ENCODE measurements at places on chromosomes 2 and 18. TPM values are rescaled to one million over a fixed set of nuclear protein-coding genes. Genes with fewer than 3 reads are reported as not detected.

- H3K36me3 ChIP-seq = no peaks in the 10 kb centered on the region
- H3K4me3 ChIP-seq = no peak overlapping the region
- no peaks in the 10 kb centered on the region for H3K27me3 ChIP-seq
Measured at GRCh38 chr2:2704428-2705090, 373.5 kb upstream of the MYT1L start.

DNA sequence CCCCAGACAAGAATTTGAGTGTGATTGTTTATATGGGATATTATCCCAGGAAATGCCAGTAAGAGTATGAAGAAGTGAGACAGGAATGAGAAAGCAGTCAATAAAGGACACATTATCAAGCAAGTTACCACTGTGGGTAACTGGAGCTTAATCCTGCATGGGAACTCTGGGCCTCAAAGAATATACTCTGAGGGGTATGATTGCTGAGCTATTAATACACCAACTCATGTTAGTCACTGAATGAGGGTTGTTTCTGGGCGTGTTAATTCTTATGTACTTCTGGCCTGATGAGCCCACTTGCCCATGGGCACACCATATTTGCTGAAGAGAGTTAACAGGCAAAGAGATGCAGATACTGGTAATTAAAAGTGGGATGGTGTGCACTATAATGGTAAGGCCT is 26.6 kb upstream of the PAIP2B start:
- H3K27ac ChIP-seq = no peak overlapping the region
- H3K27me3 ChIP-seq = no peaks in the 10 kb centered on the region
- H3K4me1 ChIP-seq = no peaks in the 10 kb centered on the region
- H3K4me3 ChIP-seq = no peak overlapping the region
- H3K36me3 ChIP-seq = no peaks in the 10 kb centered on the region

DNA sequence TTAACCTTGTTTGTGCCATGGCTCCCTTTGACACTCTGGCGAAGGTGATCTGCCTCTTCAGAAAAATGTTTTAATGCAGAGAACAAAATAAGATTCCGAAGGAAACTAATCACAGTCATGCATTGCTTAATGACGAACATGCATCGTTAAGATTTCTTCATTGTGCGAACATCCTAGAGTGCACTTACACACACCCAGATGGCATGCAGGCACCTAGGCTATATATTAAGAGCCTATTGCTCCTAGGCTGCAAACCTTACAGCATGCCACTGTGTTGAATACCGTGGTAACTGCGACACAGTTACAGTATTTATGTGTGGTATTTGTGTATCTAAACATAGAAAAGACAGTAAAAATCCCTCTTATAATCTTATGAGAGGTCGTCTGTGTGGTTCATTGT is 8.3 kb downstream of the ASAP2 start:
- DNase-seq = no peak
- H3K4me1 ChIP-seq = peaks cover 27% of the 10 kb centered on the region
- no peak overlapping the region for H3K4me3 ChIP-seq
- no peak overlapping the region for H3K27ac ChIP-seq

- H3K27me3 ChIP-seq = no peaks in the 10 kb centered on the region
- H3K4me1 ChIP-seq = no peaks in the 10 kb centered on the region
- H3K27ac ChIP-seq = no peak overlapping the region
- DNase-seq = no peak
- H3K4me3 ChIP-seq = no peak overlapping the region
- no peaks in the 10 kb centered on the region for H3K36me3 ChIP-seq
Measured at GRCh38 chr2:227826563-227826962, 12.9 kb downstream of the CCL20 start.

- peak overlapping the region; percentile 71 for H3K27ac ChIP-seq
- no peak for DNase-seq
- no peaks in the 10 kb centered on the region for H3K4me1 ChIP-seq
- H3K4me3 ChIP-seq = no peak overlapping the region
- no peaks in the 10 kb centered on the region for H3K27me3 ChIP-seq
Measured at GRCh38 chr2:177332026-177332991, 60.3 kb upstream of the AGPS start.

GRCh38 chr18:63113899-63114565 is 205.5 kb downstream of the BCL2 start:
- H3K27me3 ChIP-seq = no peaks in the 10 kb centered on the region
- H3K4me1 ChIP-seq = no peaks in the 10 kb centered on the region
- DNase-seq = no peak
- no peak overlapping the region for H3K4me3 ChIP-seq
- H3K36me3 ChIP-seq = no peaks in the 10 kb centered on the region

GRCh38 chr2:3154700-3155099 is 222.9 kb downstream of the EIPR1 start:
- no peak for DNase-seq
- H3K27me3 ChIP-seq = no peaks in the 10 kb centered on the region
- H3K36me3 ChIP-seq = no peaks in the 10 kb centered on the region
- no peak overlapping the region for H3K4me3 ChIP-seq
- H3K4me1 ChIP-seq = no peaks in the 10 kb centered on the region
- H3K27ac ChIP-seq = no peak overlapping the region

GRCh38 chr2:186691900-186692299 is 2.0 kb upstream of the FAM171B start:
- no peaks in the 10 kb centered on the region for H3K36me3 ChIP-seq
- no peaks in the 10 kb centered on the region for H3K4me1 ChIP-seq
- no peak for DNase-seq
- H3K27ac ChIP-seq = no peak overlapping the region
- no peaks in the 10 kb centered on the region for H3K27me3 ChIP-seq

DNA sequence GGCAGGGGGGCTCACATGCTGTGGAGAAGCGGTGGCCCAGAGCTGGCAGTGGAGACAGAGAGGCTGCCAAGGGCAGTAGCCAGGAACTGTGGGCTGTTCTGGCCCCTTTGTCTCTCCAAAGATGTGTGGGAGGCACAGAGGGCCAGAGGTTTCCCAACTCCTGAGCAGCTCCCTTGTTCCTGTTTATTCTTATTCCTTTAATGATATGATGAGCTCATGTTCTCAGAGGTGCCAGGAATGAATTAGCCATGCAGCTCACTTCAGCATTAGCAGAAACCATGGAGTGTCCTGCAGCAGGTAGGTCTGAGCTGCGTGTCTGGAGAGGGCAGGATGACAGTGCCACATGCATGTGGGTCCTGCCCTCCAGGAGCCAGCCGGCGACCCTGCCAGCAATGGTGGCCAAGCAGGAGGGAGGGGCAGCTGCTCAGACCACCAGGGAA is 77.9 kb upstream of the FZD7 start:
- no peaks in the 10 kb centered on the region for H3K36me3 ChIP-seq
- no peak overlapping the region for H3K4me3 ChIP-seq
- H3K27ac ChIP-seq = no peak overlapping the region
- DNase-seq = peak; percentile 38
- no peaks in the 10 kb centered on the region for H3K27me3 ChIP-seq

DNA sequence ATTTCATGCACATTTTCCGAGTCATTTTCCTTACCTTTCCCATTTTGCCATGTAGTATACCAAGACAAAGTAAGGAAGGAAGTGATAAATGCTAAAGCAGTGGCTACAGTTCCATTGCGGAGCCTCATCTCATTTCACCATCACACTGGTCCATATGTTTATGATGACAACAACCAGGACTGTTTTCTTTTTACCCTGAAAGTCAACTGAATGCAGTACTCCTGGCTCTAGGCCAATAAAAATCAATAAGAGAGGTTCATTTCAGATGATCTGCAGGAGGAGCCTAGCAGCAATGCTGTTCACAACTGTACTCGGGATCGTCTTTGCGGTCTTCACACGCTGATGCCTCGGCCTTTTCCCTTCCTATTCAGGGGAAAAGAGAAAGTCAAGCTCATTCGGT is 4.7 kb downstream of the MGAT4A start:
- no peaks in the 10 kb centered on the region for H3K27me3 ChIP-seq
- no peaks in the 10 kb centered on the region for H3K36me3 ChIP-seq
- H3K4me3 ChIP-seq = peak overlapping the region; percentile 7
- DNase-seq = no peak
- H3K4me1 ChIP-seq = peaks cover 39% of the 10 kb centered on the region
- no peak overlapping the region for H3K27ac ChIP-seq

GRCh38 chr2:103161456-103162289 is 399.8 kb downstream of the TMEM182 start:
- H3K36me3 ChIP-seq = no peaks in the 10 kb centered on the region
- H3K27ac ChIP-seq = no peak overlapping the region
- no peaks in the 10 kb centered on the region for H3K4me1 ChIP-seq
- H3K27me3 ChIP-seq = no peaks in the 10 kb centered on the region
- no peak for DNase-seq

DNA sequence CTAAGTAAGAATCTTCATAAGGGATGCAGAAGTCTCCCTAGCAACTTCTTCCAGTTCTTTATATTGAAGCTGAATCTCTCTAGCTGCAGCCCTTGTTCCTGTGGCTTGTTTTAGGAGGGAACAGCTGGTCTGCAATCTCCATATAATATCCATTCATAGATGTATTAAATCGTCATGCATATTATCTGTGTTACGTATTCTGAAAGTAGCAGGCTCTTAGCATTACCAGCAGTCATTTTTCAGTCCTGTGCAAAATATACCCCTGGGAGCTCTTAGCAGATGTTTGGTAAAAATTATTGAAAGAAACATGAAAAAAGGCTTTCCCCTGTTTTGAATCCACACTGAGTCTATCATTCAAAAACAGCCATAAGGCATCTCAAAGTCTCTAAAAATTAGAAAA is 385.3 kb downstream of the IRS1 start:
- H3K27ac ChIP-seq = no peak overlapping the region
- no peaks in the 10 kb centered on the region for H3K4me1 ChIP-seq
- no peak for DNase-seq
- H3K4me3 ChIP-seq = no peak overlapping the region

- no peak for DNase-seq
- H3K4me3 ChIP-seq = no peak overlapping the region
- no peak overlapping the region for H3K27ac ChIP-seq
- H3K27me3 ChIP-seq = no peaks in the 10 kb centered on the region
- H3K36me3 ChIP-seq = no peaks in the 10 kb centered on the region
Measured at GRCh38 chr2:217610401-217610814, 392.4 kb downstream of the TNS1 start.

GRCh38 chr2:127627740-127628571 is 18.0 kb upstream of the GPR17 start:
- H3K4me1 ChIP-seq = no peaks in the 10 kb centered on the region
- DNase-seq = no peak
- no peaks in the 10 kb centered on the region for H3K36me3 ChIP-seq
- no peak overlapping the region for H3K27ac ChIP-seq
- no peak overlapping the region for H3K4me3 ChIP-seq

- DNase-seq = no peak
- no peaks in the 10 kb centered on the region for H3K27me3 ChIP-seq
- H3K4me1 ChIP-seq = no peaks in the 10 kb centered on the region
- H3K4me3 ChIP-seq = no peak overlapping the region
- H3K27ac ChIP-seq = no peak overlapping the region
- H3K36me3 ChIP-seq = no peaks in the 10 kb centered on the region
Measured at GRCh38 chr2:156116113-156116512, 216.4 kb downstream of the NR4A2 start.

GRCh38 chr2:187689372-187689771 is 135.1 kb upstream of the TFPI start:
- H3K36me3 ChIP-seq = no peaks in the 10 kb centered on the region
- H3K27ac ChIP-seq = no peak overlapping the region
- DNase-seq = no peak
- H3K4me1 ChIP-seq = no peaks in the 10 kb centered on the region
- H3K4me3 ChIP-seq = no peak overlapping the region

DNA sequence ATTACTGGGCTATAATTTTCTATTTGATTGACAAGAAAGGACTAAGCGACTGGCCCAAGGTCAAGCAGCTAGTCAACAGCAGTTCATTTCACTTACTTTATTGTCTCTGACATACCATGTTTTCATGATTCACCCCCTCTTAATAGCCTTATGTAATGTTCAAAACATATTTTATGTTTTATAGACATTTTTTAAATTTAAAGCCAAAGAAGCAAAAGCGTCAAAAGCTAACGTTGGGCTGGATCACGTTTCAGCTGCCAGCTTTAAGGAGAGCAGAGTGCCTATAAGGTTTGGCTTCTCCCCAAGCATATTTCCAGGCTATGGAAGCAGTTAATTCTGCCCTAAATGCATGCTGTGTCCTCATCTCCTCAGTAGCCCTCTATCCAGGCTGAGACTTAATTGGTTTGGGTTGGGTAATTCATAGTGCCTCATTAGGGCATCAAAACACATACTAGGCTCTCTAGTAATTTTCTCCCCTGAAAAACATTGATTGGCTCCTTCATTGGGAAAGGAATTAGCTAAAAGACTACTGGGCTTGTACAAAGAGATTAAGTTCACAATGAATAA is 94.8 kb upstream of the CREB1 start:
- DNase-seq = no peak
- H3K36me3 ChIP-seq = no peaks in the 10 kb centered on the region
- no peaks in the 10 kb centered on the region for H3K27me3 ChIP-seq

DNA sequence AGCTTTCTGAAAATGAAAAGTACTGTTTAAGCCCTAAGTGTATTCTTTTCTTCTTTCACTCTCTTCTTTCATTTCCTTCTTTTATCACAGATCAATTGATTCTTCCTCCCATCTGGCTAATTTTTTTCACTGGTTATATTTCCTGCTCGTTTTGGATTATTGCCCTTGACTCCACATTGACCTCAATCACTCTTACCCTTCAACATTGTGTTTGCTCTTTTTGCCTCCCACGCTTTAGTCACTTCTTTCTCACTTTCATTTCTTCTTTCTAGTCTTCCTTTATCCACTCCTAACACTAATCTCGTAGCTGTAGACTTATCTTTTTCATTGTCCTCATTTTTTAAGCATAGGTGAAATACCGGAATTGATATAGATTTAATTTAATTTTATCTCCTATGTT is 320.3 kb upstream of the VRK2 start:
- no peaks in the 10 kb centered on the region for H3K36me3 ChIP-seq
- no peak overlapping the region for H3K27ac ChIP-seq
- H3K27me3 ChIP-seq = no peaks in the 10 kb centered on the region
- peaks cover under 1% of the 10 kb centered on the region for H3K4me1 ChIP-seq
- DNase-seq = no peak

GRCh38 chr2:236169151-236169721 is 1.1 kb upstream of the GBX2 start:
- peaks cover 31% of the 10 kb centered on the region for H3K4me1 ChIP-seq
- H3K27me3 ChIP-seq = peaks cover 94% of the 10 kb centered on the region
- no peak for DNase-seq
- H3K27ac ChIP-seq = no peak overlapping the region
- no peak overlapping the region for H3K4me3 ChIP-seq

- no peak overlapping the region for H3K27ac ChIP-seq
- no peak for DNase-seq
- no peak overlapping the region for H3K4me3 ChIP-seq
- no peaks in the 10 kb centered on the region for H3K36me3 ChIP-seq
- H3K27me3 ChIP-seq = no peaks in the 10 kb centered on the region
Measured at GRCh38 chr18:66109981-66110380, 359.2 kb downstream of the CDH7 start.

GRCh38 chr2:69805887-69806286 is 23.6 kb upstream of the GMCL1 start:
- no peak for DNase-seq
- no peaks in the 10 kb centered on the region for H3K4me1 ChIP-seq
- H3K27ac ChIP-seq = no peak overlapping the region
- no peak overlapping the region for H3K4me3 ChIP-seq
- H3K36me3 ChIP-seq = peaks cover 12% of the 10 kb centered on the region
- H3K27me3 ChIP-seq = no peaks in the 10 kb centered on the region

- peak; percentile 97 for DNase-seq
- peaks cover 29% of the 10 kb centered on the region for H3K4me1 ChIP-seq
- H3K36me3 ChIP-seq = no peaks in the 10 kb centered on the region
- H3K27me3 ChIP-seq = no peaks in the 10 kb centered on the region
- H3K27ac ChIP-seq = peak overlapping the region; percentile 94
Measured at GRCh38 chr18:11980494-11981191, 664 bp upstream of the IMPA2 start.

GRCh38 chr2:79294994-79295393 is 135.4 kb upstream of the REG3A start:
- H3K4me1 ChIP-seq = no peaks in the 10 kb centered on the region
- H3K4me3 ChIP-seq = no peak overlapping the region
- no peaks in the 10 kb centered on the region for H3K36me3 ChIP-seq
- H3K27ac ChIP-seq = no peak overlapping the region
- DNase-seq = no peak

Gene PTRHD1
- 13.7 TPM for total RNA-seq

Gene EVX2
- not detected for total RNA-seq

Gene STAT4
- total RNA-seq = 2.3 TPM

Data from tibial nerve (tissue), 4 donors.